ENCODE measurements at places on chromosomes 4 and X.
A peak's percentile ranks its signal among the peaks of the same experiment; 100 is the strongest.

DNA sequence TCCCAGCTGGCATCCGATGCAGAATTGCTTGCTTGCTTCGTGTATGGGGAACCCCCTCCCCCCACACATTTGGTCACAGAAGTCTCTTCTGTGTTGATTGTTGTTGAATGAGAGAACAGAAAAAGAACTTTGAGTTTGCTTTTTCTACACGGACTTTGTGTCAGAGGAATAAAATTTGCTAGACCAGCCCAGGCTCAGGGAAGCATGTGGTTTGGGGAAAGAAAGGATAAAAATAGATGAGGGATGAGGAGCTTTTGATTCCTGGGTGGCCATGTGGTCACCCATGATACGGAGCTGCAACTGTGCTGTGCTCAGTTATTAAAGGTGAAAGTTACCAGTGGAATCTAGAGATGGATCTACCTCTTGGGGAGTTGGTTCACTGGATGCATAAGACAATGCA lies 34.2 kb upstream of the ESX1 start:
- DNase-seq = no peak

GRCh38 chrX:141960578-141960977 lies 56.9 kb downstream of the MAGEC1 start:
- DNase-seq = no peak

GRCh38 chr4:53852343-53852742 lies 212.1 kb downstream of the CHIC2 start:
- no peak for DNase-seq

DNA sequence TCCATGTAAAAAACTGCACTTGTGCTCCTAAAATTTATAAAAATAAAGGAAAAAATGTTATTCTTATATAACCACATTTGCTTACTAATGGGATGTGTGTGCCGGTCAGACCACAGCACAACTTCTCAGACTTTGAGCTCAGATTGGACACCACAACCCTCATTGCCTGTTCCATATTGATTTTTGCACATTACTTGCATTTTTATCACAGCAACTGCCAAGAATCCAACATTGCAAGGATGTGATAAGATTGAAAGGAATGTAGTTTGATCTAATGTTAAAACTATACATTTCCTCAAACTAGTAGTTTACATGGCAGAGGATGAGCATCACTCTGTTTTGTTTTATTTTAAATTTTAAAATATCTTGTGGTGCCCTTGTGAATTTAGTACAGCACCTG lies 227.8 kb downstream of the KDR start:
- DNase-seq = no peak

- peak; percentile 26 for DNase-seq
Measured at GRCh38 chrX:11629593-11630211, 36.0 kb downstream of the ARHGAP6 start.

GRCh38 chr4:37243722-37244582 lies 591 bp upstream of the NWD2 start:
- no peak for DNase-seq

DNA sequence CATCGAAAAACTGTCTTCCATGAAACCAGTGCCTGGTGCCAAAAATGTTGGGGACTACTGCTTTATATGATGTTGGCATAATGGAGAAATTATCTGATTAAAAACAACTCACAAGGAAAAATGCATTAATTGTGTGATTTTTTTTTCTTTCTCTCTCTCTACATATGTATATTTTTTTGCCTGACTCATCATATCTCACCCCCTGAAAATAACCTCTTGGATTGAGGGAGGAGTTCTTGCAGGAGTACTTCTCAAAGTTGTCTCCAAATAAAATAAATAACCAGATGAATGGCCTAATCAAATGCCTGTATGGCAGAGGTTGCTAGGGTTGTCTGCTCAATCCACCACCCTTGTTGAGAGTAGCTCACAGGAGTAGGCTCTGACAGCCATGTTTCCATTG lies 19.9 kb upstream of the TNIP3 start:
- DNase-seq = no peak

DNA sequence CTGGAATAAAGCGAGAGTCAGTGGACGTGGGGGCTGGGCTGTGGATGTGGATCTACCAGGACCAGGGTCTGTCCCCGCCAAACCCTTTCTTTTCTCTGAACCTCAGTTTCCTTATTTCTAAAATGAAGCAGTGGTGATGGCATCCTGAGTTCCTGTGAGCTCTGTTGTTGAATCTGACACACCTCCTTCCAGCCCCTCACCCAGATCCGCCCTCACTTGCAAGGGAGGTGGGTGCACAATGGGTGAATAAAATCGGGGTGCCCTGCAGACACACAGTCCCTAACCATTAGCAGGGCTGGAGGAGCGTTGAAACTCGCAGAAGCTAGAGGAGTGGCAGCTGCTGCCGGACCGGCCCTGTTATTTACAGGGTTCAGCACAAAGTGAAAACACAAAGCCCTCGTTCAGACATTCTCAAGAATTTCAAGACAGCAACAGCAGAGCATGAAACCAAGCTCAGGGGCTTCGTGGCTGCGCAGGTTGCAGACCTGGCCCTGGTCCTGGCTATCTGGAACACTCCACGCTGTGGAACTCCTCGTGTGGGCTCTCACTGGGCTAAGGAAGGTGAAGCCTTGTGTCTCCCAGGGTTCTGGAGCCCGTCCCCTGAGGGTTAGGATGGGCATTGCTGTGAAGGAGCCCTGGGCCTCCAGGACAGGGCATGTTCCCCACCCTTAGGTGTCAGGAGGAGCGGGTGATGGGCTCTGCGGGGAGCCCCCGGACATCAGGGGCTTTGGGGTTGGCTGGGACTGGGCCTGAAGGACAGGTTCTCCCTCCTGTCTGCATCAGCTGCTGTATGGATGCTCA lies 42.9 kb downstream of the PSAPL1 start:
- no peak for DNase-seq

GRCh38 chrX:154058214-154058997 lies 38.7 kb upstream of the IRAK1 start:
- DNase-seq = no peak

- DNase-seq = no peak
Measured at GRCh38 chrX:150854856-150855255, 43.6 kb downstream of the CD99L2 start.

DNA sequence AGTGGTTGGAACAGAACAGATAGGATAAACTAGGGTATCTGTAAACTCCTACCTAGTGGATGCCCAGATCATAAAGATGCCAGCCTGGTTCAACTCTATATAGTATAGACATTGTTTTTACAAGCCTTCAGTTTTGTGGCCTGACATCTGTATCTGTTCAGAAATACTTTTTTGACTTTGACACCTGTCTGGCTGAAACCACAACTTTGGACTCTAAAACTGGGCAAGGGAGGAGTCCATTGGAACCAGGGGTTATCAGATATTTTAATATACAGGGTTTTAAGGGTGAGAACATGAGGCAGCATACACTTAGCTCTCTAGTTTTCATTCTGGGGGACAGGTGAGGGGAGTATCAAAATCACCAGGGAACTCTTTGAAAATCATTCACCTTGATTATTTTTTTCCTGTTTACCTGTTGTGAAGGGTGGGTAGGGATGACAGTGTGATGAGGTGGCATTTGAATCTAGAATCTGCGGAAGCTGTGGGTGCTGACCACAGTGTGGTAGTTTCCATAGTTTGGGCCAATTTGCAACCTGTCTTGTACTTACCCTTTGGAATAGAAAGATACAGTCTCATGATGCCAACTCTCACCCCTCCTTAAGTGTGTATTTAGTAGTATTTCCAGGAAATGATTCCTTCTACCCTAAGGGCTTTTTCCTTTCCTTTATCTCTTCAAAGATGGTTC lies 20.6 kb downstream of the GAB1 start:
- no peak for DNase-seq

- DNase-seq = no peak
Measured at GRCh38 chr4:7320206-7320797, 114.4 kb downstream of the PSAPL1 start.

DNA sequence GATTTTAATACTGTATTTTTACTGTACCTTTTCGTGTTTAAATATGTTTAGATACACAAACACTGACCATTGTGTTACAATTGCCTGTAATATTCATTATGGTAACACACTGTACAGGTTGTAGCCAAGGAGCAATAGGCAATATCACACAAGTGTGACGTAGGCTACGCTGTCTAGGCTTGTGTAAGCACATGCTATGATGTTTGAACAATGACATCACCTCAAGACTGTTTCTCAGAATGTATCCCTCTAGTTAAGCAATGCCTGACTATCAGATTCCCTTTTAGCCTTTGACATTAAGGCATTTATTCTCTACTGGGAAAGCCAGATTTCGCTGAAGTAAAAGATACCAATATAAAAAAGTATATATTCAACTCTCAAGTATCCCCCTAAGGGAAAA lies 66.2 kb downstream of the VCX3A start:
- no peak for DNase-seq

DNA sequence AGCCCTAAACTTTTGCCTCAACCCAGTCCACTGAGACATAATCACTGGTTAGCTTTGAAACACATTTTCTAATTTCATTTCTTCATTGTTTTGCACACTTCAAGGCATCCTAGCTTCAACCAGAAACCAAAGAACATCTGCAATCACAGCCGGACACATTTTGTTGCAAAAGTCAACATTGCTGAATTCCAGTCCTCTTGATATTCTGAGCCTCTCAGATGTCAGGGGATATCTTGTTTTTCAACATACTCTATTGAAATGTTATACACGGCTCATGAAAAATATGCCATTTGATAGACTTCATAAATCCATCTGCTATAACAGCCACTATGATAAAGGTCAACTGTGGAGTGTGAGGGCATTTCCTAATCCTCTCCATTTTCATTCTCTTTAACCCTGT lies 241.6 kb upstream of the PUDP start:
- DNase-seq = no peak

DNA sequence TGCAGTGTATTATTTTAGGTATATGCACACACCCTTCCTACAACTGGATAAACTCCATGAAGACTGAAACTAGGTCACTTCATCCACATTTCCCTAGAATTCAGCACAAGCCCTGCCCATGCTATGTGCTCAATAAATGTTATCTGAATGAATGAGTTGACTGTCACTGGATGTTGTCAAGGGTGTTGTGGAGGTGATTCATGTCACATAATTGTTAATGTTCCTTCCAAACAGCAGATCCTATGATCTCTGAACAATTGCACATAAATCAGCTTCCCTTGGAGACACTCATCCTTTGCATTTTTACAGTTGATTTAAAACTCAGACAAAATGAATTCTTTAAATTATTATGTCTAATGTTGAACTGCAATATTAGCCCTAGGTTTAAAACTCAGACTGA lies 154.7 kb downstream of the TSPAN5 start:
- no peak for DNase-seq

- DNase-seq = no peak
Measured at GRCh38 chr4:56874923-56875322, 32.8 kb upstream of the REST start.

DNA sequence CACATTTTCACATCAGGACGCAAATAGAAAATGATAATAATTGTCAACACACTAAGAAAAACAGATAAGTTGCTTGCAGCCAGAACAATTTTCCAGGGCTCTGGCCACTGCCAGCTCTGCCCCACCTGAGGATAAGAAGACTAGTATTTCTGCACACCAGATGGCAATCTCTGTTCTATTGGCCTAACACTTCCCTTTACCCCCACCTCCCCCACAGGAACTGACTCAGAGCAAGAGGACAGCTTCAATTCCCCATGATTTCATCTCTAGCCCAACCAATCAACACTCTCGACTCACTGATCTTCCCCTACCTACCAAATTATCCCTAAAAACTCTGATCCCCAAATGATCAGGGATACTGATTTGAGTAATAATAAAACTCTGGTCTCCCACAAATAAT lies 164.0 kb downstream of the SMARCA1 start:
- no peak for DNase-seq

DNA sequence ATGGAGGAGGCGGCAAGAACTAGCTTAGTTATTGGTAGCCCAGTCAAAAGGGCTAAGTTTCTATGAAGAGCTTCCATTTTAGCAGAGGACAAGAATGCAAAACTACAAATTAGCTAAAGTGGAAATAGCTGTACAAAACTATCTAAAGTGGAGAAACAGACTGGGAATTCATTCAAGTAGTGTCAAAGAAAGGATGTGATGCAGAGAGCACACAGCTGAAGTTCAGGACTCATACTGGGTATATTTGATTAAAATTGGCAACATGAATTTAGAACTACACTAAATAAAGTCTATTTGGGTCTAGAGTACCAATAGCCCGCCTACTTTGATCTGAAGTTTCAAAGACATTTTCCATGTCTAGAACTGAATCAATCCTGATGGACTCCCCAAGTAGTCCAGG lies 33.1 kb upstream of the GNRHR start:
- no peak for DNase-seq

DNA sequence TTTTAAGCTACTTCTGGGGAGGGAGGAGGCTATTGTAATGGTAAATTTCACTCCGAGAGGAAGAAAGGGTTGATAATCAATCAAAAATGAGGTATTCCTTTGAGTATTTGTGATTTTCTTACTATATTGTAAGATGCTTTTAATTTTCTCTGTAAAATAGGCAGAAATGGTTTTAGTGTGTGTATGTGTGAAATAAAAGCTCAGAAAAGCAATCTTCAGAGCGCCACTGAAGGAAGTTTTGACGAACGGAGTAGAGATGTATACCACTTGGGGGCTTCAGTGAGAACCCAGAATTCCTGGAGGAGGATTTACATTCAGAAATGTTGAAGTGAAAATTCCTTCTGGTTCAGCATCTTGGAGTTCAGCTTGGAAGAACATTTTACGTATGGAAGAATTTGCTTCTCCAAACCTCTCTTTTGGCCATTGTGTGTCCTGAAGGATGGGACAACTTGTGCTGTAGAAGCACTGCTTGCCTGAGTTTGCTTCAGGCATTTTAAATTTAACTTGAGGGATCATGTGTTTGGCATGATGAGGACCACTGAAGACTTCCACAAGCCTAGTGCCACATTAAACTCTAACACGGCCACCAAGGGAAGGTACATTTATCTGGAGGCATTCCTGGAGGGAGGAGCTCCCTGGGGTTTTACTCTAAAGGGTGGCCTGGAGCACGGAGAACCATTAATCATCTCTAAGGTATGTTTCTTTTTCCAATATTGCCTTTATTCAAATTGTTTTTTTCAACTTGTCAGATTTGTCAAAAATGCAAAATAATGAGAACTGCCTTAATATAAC lies 695 bp downstream of the SHROOM3 start:
- DNase-seq = no peak

DNA sequence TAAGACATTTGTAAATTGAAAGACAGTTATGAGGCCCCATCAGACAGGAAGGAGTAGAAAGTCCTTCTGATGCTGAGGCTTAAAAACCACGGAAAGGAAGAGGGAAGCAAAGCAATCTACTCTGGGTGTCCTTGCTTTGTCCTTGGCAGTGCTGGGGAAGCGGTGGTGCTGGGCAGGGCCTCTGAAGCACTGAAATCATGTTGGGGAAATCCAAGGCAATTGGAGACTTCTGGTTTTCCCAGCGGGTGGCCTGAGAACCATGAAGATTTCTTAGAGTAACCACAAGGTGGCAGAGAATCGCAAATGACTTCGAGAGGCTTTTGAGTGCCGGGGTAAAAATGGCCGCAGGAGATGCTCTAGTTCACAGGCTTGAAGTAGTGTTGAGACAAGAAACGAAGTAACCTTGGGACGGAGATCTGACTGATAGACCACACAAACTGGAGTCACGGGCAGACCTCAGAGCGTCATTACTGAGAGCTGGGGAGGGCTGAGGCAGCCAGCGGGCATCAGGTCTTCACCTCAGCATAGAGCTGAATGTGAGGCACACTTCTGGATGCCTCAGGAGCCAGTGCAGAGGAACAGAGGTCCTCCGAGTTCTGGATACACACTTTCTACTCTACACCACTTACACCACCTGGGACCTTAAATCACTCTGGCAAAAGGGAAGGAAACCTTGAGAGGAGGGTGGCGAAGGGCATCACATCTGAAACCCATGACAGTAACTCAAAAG lies 130.7 kb upstream of the GPRIN3 start:
- DNase-seq = peak; percentile 29

GRCh38 chr4:42655921-42656678 lies 805 bp downstream of the ATP8A1 start:
- DNase-seq = no peak

- DNase-seq = no peak
Measured at GRCh38 chrX:154477891-154478477, 1.1 kb downstream of the LAGE3 start.
